ENCODE measurements at places on chromosomes 4 and X.

GRCh38 chrX:47143894-47144625 lies 442 bp downstream of the NDUFB11 start:
- DNase-seq, result peak; percentile 21

DNA sequence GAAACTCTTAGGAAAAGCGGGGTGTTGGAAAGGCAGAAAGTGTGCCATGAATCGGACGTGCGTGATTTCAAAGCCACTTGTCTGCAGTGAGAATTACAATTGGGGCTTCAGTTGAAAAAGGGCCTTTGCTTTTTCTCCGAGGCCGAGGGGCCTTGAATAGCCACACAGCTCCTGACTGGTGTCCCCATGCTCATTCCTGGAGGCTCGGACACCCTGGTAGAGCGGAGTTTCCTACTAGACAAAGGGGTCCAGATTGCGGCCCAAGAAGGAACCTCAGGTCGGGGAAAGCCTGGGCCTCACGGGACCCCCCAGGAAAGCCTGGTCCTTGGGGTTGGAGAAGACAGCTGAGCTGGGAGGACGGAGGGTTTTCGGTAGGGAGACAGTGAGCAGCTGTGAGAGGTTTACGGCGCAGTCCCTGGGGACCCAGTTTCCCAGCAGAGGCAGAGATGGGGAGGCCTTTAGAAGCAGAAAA lies 3.0 kb upstream of the SHOX start:
- DNase-seq, result no peak

GRCh38 chr4:68272380-68272779 lies 26.9 kb upstream of the TMPRSS11B start:
- DNase-seq, result no peak

GRCh38 chr4:113410686-113411085 lies 350.9 kb downstream of the CAMK2D start:
- no peak for DNase-seq

- no peak for DNase-seq
Observed at GRCh38 chrX:347351-348117, 28.9 kb upstream of the GTPBP6 start.

DNA sequence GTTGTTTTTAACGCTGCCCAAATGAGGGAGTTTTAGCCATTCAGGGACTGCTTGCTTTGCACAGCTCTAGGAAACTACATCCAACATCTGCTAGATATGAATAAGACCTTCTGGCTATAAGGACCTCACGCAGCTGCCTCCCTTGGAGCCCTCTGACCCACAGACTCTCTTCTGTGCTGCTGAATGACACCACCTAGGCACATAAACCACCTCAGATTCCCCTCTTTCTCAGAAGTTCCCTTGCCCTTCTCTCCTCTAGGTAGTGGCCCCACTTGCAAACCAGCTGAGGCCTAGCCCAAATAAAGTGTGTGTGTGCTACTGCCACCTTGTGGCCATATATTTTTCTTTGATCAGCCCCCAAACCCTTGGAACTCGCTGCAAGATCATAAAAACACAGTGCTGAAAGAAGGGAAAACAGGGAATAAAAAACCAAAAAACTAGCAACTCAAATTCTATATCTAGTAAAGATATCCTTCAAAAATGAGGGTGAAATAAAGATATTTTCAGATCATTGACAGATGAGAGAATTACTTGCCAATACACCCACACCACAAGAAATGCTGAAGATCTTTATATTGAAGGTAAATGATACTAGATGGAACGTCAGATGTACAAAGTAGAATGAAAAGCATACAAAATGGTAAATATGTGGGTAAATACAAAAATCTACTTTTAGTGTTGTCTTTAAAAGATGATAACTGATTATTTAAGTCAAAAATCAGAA lies 265.9 kb downstream of the ADAMTS3 start:
- peak; percentile 38 for DNase-seq

GRCh38 chr4:81572402-81572801 lies 100.7 kb upstream of the RASGEF1B start:
- DNase-seq, result no peak

DNA sequence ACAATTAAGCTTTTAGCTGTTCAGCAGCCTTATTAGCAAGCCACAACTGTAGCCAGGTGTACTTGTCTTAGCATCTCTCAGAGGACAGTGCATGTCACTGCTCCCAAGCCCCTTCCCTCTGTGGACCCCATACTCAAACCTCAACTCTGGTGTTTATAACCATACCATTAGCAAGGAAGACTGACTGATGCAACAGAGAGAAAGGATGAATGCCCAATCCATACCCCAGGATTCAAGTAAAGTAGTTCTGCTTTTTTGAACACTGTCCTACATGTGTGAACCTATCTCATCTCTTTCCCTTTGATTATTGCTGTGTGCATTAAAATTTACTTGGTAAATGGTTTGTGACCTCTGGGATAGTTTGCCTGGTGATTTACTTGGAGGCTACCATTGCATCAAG lies 22.8 kb upstream of the CYBB start:
- no peak for DNase-seq

- no peak for DNase-seq
Observed at GRCh38 chrX:41314881-41315280, 19.1 kb upstream of the DDX3X start.

DNA sequence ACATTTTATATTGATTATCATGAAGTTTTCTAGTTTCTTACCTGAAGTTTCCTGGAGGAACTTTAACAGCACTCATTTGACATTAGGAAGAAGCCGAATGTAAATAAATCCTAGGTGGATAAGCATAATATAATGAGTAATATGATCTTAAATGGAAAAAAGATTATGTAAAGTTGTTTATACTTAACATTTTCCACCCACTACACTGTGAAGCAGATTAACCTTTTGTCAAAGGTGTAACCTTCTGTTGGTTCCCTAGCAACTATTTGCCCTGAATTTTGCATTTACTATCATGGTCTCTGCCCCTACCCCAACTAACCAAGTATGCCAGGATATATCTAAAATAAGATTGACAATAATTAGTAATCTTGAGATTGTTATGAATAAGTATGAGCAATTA lies at the start of gene UGT2A1:
TSS of gene UGT2A1 (minus strand) at position 101 of the 400 bp plus-strand sequence. CDS start 5,603 bp downstream, outside the sequence.
- no peak for DNase-seq

GRCh38 chrX:101206471-101206870 lies 13.1 kb upstream of the DRP2 start:
- no peak for DNase-seq

DNA sequence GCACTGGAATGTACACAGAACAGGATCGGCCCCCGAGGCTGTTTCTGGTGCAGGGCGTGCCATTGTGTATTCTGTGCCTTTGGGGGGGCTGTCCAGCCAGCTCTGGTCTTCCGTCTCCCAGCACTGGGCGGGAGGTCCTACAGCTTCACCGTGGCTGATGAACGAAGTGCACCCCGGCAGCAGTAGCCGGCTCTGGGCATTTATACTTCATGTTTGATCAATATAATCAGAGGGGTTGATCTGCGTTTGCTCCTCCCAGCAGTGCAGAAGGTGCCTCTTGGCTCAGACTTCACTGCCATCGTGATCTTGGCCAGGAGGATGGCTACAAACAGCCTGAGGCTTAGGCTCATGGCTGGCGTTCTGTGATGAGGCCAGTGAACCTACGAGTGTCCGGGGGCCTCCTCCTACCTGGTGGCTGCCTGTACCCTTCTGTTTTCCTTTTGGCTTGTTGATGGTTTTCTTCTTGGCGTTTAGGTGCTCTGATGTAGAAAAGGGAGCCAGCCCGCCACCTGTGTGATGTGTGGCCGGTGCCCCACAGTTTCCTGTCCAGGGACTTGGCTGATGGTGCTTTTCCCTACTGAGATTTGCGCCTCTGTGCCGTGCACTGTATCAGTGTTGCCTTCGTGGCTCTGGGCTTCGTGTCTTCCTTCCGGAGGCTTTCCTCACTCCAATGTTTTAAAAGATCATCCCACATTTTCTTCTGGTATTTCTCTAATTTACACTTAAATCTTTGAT lies 31.2 kb upstream of the HGFAC start:
- peak; percentile 10 for DNase-seq

GRCh38 chrX:75230296-75230695 lies 43.6 kb upstream of the UPRT start:
- no peak for DNase-seq

DNA sequence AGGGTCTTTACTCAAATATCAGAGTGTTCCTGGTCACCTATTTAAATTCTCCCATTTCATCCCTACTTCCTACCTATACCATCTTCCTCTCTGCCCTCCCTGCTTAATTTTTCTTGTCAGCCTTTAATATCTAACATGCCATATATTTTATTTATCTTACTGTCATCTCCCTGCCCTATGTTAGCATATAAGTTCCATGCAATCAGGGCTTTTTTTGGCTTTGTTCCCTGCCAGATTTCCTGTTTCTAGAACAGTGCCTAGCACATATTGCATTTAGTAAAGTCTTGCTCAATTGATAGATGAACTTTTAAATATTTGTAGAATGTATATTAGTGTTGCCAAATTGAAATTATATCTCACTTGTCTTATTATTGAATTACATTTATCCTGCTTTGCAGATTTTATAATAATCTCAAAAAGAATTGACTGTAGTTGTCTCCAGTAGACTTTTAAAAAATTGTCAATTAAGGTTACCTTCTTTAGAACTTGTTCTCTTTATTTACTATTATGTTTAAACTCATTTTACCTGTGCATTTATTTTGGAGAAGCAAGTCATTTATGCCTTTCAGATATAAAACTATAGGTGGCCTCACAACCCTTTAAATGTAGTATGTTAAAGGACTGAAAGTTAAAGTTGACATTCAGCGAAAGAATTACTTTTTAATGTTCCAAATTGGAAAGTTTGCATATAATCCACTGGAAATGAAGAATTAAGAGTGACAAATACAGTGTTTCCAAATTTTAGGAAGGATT lies 108.2 kb upstream of the BMPR1B start:
- no peak for DNase-seq

- peak; percentile 58 for DNase-seq
Observed at GRCh38 chr4:53929955-53930798, 134.2 kb downstream of the CHIC2 start.

- no peak for DNase-seq
Observed at GRCh38 chr4:96730432-96730831, 890.5 kb downstream of the PDHA2 start.

DNA sequence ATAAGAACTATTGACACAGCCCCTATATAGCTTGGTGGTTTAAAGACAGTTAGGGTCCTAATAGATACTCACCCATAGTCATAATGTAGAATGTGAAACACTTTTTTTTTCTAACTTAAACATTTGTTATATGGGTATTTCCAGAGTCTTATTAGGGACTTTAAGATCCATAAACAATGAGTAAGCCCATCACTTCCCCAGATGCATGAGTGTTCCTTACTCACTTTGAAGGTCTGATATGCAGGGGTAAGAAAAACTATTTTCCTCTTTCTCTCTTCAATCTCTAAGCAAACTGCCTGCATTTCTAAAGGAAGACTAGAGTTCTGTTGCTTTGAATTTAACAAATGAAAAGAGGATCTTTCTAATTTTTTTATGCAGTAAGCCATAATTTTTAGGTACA lies 443.6 kb upstream of the PITX2 start:
- DNase-seq, result no peak

DNA sequence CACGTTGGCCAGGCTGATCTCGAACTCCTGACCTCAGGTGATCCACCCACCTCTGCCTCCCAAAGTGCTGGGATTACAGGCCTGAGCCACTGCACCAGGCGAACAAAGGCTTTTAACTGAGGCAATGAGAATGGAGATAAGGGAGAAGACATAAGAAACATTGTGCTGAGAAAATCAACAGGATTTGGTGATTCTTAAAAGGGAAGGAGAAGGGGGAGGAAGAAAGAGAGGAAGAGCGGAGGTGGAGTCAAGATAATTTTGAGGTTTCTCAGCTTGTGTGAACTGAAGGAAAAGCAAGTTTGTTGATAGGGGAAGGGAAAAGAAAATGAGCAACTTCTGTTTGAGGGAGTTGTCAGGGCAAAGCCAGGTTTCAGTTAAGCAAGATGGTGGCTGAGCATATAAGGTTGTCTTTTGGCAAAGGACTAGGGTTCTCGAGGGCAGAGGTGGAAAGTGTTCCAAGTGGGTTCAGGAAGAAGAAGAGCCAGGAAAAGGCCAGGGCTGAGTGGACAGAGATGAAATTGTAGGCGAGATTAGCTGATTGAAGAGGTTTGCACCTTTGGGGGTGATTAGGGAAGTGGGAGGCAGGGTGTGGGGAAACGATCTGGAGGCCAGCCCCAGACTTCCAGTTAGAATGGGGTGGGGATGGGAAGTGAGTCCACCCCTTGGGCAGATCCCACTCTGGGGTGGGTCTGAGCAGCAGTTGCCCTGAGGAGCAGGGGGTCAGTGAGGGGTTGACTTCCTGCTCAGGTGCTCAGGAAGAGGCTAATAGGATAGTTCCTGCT lies 7.8 kb downstream of the DOCK11 start:
- DNase-seq, result no peak

DNA sequence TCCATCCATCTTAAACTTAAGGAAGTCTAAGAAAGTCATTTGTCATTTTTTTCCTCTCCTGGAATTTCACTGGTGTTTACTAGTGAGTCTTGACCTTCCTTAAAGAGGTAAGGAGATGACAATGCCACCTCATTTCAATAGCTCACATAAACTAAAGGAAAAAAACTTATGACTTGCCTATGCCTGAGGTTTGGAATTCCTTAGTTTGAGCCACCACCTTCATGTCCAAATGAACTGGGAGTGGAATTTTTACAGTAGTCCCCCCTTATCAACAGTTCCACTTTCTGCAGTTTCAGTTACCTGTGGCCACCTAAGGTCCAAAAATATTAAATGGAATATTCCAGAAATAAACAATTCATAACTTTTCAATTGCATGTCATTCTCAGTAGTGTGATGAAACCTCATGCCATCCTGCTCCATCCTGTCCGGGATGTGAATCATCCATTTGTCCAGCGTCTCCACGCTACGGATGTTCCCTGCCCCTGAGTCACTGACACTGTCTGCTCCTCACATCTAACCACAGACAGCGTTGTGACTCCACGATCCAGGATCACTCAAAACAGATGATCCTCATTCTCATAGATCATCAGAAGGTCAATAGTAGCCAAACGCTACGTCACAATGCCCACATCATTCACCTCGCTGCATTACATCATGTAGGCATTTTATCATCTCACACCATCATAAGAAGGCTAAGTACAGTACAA lies 177.4 kb downstream of the SH3KBP1 start:
- DNase-seq, result no peak
